ENCODE measurements at places on chromosomes 11 and 22.
A peak's percentile ranks its signal among the peaks of the same experiment; 100 is the strongest.

- no peak overlapping the region for H3K27ac ChIP-seq
- no peak overlapping the region for H3K4me3 ChIP-seq
- H3K36me3 ChIP-seq: peaks cover 87% of the 10 kb centered on the region
- no peak for DNase-seq
Measured at GRCh38 chr11:72700146-72700545, 25.9 kb upstream of the PDE2A start.

DNA sequence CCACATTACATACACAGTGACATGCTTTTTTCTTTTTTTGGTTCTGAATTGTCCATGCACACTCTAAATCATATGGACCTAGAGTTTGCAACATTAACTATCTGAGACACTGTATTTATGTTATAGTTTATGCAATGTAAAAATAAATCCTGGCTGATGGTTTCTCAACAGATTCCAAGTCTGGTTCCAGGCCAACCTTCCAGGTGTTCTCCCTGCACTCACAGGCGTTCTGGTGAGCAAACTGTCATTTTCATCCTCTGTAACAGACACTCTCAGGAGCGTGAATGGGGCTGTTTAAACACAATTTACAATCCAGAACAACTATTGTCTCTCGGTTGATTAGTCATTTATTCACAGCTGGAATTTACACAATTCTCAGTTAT lies 36.5 kb upstream of the ANKK1 start:
- peaks cover 86% of the 10 kb centered on the region for H3K36me3 ChIP-seq
- H3K27me3 ChIP-seq: no peaks in the 10 kb centered on the region
- H3K27ac ChIP-seq: no peak overlapping the region
- no peak overlapping the region for H3K4me3 ChIP-seq
- DNase-seq: no peak

DNA sequence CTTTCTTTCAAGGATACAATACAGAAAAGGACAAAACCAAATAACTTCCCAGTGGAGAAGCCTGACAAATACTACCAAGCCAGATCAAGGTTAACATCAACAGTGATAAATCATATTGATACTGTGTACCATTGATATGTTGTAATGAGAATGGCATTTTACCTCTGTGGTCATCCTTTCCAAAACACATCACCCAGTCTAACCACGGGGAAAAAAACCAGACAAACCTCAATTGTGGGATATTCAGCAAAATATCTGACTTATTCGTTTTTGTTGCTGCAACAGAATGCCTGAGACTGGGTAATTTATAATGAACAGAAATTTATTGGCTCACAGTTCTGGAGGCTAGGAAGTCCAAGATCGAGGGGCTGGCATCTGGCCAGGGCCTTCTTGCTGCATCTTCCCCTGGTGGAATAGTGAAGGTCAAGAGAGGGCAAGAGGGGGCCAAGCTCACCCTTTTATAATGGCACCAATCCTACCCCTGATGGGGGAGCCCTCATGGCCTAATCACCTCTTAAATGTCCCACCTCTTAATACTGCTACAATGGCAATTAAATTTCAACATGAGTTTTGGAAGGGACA lies 66.1 kb downstream of the FAM76B start:
- no peak overlapping the region for H3K27ac ChIP-seq
- H3K4me3 ChIP-seq: no peak overlapping the region
- H3K36me3 ChIP-seq: no peaks in the 10 kb centered on the region
- H3K27me3 ChIP-seq: no peaks in the 10 kb centered on the region
- no peak for DNase-seq

DNA sequence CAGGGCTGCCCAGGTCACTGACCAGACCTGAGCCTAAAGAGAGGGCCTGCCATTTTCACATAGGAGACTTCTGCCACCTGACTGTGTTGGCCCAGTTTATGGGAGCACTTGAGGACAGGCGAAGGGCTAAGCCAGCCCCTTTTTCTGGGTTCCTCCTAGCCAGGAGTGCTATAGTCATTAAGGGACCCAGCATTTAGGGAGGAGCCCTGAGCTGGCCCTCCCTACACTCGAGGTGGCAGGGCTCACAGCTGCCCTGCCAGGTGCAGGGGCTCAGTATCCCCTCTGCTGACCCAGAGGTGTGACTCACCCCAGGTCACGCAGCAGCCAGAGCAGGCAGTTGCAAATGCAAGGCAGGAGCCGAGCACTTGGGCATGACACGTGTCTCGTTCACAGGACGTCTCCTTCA lies 86.3 kb upstream of the CRYBB3 start:
- no peaks in the 10 kb centered on the region for H3K36me3 ChIP-seq
- no peak for DNase-seq
- H3K4me1 ChIP-seq: no peaks in the 10 kb centered on the region
- no peak overlapping the region for H3K27ac ChIP-seq
- no peak overlapping the region for H3K4me3 ChIP-seq
- H3K27me3 ChIP-seq: no peaks in the 10 kb centered on the region

GRCh38 chr22:25219948-25220442 lies 556 bp downstream of the CRYBB2 start:
- no peaks in the 10 kb centered on the region for H3K27me3 ChIP-seq
- H3K36me3 ChIP-seq: no peaks in the 10 kb centered on the region
- no peaks in the 10 kb centered on the region for H3K4me1 ChIP-seq
- H3K4me3 ChIP-seq: no peak overlapping the region

DNA sequence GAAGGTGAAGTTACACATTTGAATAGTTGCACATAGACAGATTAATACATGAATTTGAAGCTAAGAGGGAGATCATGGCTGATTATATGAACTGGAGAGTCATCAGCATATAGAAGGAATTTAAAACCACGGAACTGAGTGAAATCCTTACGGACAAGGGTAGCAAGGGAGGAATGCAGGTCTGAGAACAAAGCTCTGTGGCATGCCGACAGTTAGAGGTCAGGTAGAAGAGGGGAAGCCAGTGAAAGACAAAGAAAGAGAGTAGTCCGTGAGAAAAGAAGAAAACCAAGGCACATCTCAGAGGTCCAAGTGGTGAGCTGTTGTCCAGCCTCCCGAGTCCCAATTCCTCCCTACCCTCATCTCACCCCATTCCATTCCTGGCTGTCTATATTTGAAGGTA lies 11.8 kb upstream of the SYT9 start:
- DNase-seq: no peak
- H3K36me3 ChIP-seq: no peaks in the 10 kb centered on the region
- H3K4me3 ChIP-seq: no peak overlapping the region

DNA sequence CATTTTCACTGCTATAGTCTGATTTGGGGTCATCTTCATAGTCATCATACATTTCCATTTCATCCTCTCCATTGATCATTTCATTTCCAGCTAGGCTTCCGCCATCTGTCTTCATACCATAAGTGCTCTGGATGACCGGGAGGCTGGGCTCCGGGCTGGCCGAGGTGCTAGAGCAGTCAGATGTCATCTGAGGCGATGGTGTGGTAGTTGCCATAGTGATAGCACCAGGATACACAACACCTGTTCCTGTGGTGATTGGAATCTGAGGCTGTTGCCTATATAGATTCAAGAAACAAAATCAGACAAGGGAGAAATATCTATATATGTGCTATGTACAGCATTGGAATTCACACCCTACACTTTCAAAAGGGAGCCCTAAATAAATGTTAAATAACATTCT lies 383.5 kb downstream of the SOX6 start:
- no peak overlapping the region for H3K4me3 ChIP-seq
- H3K36me3 ChIP-seq: peaks cover 5% of the 10 kb centered on the region
- peaks cover 33% of the 10 kb centered on the region for H3K4me1 ChIP-seq
- no peak for DNase-seq
- no peak overlapping the region for H3K27ac ChIP-seq
- no peaks in the 10 kb centered on the region for H3K27me3 ChIP-seq

DNA sequence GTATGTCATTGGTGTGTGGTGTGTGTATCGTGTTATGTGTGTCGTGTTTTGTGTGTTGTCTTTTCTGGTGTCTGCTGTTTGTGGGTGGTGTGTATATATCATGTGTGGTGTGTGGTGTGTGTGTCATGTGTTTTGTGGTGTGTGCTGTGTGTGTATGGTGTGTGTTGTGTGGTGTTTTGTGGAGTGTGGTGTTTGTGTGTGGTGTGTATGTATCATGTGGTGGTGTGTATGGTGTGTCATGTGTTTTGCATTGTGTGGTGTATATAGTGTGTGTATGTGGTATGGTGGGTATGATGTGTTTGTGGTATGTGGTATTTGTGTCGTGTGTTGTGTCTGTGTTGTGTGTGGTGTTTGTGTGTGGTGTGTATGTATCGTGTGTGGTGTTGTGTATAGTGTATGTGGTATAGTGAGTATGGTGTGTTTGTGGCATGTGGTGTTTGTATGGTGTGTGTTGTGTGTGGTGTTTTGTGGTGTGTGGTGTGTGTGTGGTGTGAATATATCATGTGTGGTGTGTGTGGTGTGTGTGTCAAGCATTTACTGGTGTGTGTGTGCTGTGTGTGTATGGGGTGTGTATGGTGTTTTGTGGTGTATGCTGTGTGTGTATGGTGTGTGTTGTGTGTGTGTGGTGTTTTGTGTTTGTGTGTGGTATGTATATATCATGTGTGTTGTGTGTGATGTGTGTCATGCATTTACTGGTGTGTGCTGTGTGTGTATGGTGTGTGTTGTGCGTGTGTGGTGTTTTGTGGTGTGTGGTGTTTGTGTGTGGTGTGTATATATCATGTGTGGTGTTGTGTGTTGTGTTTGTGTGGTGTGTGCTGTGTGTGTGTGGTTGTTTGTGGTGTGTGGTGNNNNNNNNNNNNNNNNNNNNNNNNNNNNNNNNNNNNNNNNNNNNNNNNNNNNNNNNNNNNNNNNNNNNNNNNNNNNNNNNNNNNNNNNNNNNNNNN lies 12.7 kb downstream of the PIM3 start:
- H3K36me3 ChIP-seq: no peaks in the 10 kb centered on the region
- no peak overlapping the region for H3K4me3 ChIP-seq
- no peaks in the 10 kb centered on the region for H3K27me3 ChIP-seq
- H3K4me1 ChIP-seq: peaks cover 15% of the 10 kb centered on the region
- H3K27ac ChIP-seq: no peak overlapping the region

DNA sequence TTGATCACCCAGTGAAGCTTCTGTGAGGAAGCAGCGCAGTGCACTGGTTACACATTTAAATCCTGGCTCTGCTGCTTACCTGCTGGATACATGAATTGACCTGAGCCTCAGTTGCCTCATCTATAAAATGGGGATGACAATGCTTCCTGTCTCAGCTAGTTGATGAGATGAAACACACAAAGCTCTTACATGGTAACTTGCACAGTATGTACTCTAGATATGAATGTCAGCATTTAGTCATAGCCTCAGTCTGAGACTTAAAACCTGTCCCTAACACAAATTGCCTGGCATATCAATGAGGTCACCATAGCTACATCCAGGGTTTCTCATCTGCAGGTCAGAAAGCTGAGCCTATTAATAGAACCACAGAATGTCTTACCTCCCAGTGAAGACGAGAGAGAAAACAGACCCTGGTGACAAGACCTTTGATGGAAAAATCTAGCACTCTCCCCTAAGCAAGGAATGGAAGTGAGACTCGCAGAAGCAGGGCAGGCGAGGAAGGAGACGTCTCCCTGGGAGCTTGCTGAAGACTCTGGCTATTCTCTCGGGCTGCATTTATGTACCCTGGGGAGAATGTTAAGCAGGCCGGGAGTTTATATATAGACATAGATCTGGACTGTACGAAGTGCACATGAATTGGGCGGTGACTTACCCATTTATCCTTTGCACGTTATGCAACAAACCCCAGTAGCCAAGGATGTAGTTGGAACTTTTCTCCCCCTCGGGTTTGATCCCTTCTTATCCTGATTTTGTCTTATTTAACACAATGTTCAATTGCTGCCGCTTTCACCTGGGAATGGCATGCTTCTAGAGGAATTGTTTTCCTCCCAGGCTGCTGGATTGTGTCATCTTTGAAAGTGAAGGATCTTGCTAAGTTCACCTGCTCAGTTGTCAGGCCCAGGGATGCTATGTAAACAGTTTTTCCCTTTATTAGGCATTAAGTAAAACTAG lies 18.0 kb downstream of the SDHAF2 start:
- peak overlapping the region; percentile 53 for H3K27ac ChIP-seq
- H3K4me3 ChIP-seq: no peak overlapping the region
- H3K4me1 ChIP-seq: no peaks in the 10 kb centered on the region
- no peaks in the 10 kb centered on the region for H3K27me3 ChIP-seq

DNA sequence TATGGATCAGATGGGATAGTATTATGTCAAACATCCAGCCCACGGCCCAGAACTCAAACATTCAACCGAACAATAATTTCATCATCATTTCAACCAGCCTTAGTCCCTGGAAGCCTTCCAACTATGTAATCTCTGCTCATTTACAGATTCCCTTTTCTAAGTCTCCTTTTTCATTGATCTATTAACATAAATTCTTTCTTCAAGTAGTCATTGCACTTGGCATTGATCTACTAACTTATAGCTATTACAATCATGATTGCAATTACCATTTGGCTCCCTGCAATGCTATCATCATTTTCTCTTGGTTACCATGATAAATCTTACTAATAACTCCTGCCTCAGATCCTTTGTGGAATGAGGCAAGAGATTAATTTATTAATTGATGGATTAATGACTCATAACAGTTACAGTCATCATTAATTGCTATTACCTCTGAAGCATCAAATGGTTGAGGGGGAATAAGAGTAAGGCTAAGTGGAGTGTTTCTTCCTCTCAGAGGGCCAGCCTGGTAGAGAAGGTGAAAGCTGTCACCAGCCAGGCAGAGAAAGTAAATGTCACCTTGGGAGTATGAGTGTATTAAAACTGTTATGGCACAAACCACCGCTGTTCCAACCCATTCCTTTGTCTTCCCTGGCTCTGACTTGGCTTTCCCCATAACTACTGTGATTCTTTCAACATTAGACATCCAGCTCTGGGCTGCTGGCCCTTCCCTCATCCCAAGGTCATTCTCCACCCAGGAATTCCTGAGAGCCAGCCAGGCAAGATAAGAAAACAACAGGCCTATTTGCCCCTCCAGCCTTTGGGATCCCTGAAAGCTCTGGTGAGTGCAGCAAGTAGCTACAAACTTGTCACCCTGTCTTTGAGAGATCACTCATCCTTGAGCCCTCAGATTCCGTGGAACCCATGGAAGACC lies 174.7 kb downstream of the RRAS2 start:
- no peaks in the 10 kb centered on the region for H3K4me1 ChIP-seq
- no peak for DNase-seq
- peaks cover 2% of the 10 kb centered on the region for H3K27me3 ChIP-seq
- no peak overlapping the region for H3K4me3 ChIP-seq
- no peak overlapping the region for H3K27ac ChIP-seq

DNA sequence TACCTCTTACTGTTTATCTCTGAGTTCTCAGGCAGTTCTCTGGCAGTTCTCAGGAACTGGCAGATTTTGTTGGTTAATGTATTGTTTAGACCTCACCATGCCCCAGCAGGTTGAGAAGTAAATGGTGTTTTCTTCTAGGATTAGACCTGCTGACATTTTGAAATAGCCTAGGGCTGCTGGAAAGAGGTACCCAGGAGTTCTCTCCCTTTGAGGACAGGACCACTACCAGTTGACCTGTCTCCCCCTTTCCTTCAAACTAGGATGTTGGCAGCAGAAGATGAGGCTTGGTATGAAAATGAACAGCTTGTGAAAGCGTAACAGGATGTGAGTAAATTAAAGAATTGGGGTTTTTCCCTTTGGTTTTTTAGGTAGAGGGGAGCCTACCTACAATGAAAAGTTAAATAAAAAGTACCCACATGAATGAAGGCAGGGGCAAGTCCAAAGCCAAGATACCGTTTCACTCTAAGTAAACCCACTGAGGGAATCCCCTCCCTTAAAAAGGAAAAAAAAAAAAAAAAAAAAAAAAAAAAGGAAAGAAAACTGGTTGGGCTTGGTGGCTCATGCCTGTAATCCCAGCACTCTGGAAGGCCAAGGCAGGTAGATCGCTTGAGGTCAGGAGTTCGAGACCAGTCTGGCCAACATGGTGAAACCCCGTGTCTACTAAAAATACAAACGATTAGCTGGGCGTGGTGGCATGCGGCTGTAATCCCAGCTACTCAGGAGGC lies 96.2 kb downstream of the PDHX start:
- H3K4me3 ChIP-seq: no peak overlapping the region
- no peak overlapping the region for H3K27ac ChIP-seq
- no peaks in the 10 kb centered on the region for H3K27me3 ChIP-seq
- no peak for DNase-seq

Measured in tibial nerve (tissue), 4 donors.